Brain pericyte (primary cell): ENCODE measurements at places on chromosomes 1 and 21.

DNA sequence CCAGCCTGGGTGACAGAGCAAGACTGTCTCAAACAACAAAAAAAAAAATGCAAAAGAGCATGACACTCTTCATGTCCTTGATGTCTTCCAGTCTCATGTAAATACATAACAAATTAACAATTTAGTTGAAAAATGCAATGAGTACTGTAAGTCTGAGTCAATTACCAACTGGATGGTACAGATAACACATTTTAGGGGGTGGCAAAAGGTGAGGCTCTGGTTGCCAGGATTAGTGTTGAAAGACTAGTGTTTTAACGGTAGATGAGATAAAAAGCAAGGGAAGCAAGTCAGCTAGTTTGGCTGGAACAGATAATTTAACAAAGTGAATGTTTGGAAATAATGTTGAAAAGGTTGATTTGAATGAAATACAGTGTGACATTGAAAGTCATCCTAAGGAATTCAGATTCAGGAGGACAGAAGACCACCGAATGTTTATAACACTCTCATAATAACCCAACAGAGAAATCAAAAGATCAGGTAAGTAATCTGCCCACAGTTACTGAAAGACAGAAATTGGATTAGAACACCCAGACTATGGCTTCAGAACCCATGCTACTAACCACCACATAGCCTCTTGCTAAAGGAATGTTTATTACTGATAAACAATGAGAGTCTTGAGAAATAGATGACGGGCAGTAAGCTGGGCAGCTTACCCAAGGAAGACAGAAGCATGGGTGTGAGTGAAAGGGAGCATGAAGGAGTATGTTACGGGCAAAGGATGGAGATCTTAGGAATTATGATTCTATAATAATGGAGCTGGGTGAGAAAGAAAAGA lies 312.4 kb downstream of the HMCN1 start:
- DNase-seq = no peak

- DNase-seq = no peak
These were observed 16.4 kb downstream of the S100A7 start for GRCh38 chr1:153444078-153444477.

- DNase-seq = no peak
These were observed 33.4 kb upstream of the LRRC53 start for GRCh38 chr1:74545821-74546220.

DNA sequence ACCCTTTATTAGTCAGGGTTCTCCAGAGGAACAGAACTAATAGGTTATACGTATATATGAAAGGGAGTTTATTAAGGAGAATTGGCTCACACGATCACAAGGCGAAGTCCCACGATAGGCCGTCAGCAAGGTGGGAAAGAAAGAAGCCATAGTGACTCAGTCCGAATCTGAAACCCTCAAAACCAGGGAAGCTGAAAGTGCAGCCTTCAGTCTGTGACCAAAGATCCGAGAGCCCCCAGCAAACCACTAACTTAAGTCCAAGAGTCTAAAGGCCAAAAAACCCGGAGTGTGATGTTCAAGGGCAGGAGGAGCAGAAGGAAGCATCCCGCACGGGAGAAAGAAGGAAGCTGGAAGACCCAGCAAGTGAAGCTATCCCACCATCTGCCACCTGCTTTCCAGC lies 9.9 kb downstream of the IFNLR1 start:
- no peak for DNase-seq

DNA sequence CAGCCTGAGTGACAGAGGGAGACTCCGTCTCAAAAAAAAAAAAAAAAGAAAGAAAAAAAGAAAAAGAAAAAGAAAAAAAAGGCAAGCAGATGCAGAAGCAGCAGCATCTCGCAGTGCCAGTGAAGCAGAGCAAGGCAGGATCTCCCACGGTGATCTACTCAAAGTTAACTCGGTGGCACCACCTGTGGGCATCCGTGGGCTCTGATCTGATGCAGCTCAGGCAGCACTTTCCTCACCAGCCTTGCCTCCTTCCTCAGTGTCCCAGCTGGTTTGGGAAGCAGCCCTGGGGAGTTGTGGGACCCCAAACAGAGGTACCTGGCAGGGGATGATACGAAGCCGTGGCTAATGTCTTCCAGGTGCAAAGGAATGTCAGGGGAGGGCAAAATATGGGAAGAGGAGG lies 104.3 kb upstream of the KRTAP19-8 start:
- DNase-seq = no peak

- DNase-seq = no peak
These were observed 611.2 kb upstream of the ADGRL4 start for GRCh38 chr1:79617777-79618176.

DNA sequence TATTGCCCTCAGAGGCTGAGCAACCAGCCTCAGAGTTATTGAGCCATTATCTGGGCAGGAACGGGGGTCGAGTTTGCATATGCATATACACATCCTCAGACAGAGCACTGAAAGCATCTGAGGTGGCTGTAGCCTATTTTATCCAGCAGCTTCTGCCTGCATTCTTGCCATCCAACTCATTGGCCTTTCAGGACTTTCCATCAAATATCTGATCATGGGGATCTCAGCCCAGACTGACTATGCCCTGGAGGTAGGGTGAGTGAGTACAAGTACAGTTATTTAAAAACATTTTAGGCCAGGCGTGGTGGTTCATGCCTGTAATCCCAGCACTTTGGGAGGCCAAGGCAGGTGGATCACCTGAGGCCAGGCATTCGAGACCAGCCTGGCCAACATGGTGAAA lies 1.8 kb upstream of the MTF1 start:
- no peak for DNase-seq

- no peak for DNase-seq
These were observed 16.0 kb upstream of the TEKT2 start for GRCh38 chr1:36067871-36068270.

DNA sequence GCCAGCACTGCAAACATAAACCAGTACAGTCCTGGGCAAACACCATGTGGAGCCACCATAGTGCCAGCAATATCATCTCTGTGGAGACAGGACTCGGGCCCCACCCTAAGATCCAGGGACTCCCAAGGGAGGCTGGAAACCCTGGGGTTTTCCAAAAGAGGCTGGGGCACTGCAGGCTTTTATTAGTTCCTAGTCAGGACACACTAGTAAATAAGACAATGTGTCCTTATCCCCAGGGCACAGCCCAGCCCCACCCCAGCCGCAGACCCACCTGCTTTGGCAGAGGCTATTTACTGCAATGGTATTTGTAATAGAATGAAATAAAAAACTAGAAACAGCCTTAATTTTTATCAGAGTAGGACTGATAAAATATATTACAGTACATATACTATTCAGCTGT lies 486 bp upstream of the GJB3 start:
- no peak for DNase-seq

DNA sequence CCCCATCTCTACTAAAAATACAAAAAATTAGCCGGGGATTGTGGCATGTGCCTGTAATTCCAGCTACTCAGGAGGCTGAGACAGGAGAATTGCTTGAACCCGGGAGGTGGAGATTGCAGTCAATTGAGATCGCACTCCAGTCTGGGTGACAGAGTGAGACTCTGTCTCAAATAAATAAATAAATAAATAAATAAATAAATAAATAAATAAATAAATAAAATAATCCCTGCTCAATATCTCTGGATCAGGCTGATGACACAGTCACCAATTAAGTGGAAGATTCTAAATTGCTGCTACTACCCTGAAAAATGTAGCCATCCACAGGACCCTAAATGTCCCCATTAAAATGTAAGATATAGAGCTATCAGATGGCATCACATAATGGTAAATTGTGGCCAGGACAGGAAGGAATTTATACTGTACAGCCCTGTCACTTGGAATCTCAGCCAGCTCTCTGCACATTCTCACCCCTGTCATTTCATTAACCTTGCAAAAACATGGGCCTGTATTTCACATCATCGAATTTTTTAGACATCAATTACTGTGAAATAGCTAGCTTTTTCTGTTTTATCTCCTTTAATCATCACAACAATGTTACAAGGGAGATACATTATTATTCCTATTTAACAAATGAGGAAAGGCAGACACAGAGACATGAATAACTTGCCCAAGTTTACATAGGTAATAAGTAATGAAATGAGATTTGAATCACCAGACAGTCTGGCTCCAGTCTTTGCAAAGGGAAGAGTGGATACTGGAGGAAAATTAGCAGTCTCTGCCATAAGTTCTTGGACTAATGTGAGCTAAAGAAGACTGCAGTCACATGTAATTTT lies 56.7 kb upstream of the NTPCR start:
- no peak for DNase-seq

GRCh38 chr1:52455686-52456085 lies 51.3 kb downstream of the PRPF38A start:
- DNase-seq = no peak

DNA sequence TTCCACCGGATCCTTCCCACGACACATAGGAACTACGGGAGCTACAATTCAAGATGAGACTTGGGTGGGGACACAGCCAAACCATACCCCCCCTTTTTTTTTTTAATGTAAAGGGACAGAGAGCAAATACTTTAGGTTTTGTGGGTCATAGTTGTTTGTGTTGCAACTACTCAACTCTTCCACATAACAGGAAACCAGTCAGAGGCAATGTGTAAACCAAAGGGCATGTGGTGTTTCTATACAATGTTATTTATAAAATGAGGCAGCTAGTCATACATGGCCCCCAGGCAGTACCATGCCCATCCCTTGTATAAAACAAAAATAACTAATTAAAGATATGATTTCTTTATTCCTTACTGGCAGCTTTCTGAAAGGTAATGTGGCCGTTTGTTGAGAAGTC lies 845.4 kb upstream of the ADAMTS5 start:
- no peak for DNase-seq

- no peak for DNase-seq
These were observed 27.8 kb downstream of the ELK4 start for GRCh38 chr1:205604059-205604458.

GRCh38 chr1:28983509-28984310 lies 69.3 kb downstream of the EPB41 start:
- DNase-seq = no peak

GRCh38 chr1:208160259-208160819 lies 83.8 kb downstream of the PLXNA2 start:
- DNase-seq = no peak

DNA sequence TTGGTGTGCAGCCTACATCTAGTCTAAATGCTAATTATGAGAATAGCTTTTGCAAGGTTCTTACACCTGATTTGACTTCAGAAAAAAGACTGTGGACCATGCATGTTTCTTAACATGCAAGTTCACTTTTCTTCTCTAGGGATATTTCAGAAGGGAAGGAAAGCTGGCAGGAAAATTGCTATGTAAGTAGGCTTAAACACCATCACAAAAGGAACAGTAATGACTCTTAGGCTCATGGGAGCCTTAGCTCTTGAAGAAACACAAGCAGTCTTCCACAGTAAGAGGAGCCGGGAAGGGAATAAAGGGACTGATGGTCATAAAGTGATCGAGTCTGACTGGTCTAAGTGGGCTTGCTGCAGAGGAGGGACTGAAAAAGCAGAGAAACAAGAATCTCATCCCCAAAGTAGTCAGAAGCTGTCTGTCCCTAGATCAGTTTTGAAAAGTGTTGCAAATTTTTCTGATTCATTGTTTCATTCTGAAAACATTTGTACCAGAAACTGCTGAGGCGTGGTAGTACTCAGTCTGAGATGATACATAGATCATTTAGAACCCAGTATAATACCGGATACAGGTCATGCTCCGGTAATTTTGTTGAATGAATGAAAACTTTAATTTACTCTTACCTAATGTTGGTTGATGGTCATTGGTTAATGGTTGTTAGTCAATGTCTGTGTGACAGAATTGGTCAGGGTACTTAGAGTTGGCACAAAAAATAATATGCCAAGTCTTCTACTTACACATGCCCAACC lies 40.9 kb downstream of the SMYD2 start:
- no peak for DNase-seq

- DNase-seq = no peak
These were observed 57.2 kb downstream of the AGPAT3 start for GRCh38 chr21:43921979-43922945.

- DNase-seq = no peak
These were observed 11.4 kb downstream of the SLC45A3 start for GRCh38 chr1:205668951-205669340.

GRCh38 chr1:12124693-12125421 lies 41.9 kb upstream of the TNFRSF1B start:
- DNase-seq = peak; percentile 47

DNA sequence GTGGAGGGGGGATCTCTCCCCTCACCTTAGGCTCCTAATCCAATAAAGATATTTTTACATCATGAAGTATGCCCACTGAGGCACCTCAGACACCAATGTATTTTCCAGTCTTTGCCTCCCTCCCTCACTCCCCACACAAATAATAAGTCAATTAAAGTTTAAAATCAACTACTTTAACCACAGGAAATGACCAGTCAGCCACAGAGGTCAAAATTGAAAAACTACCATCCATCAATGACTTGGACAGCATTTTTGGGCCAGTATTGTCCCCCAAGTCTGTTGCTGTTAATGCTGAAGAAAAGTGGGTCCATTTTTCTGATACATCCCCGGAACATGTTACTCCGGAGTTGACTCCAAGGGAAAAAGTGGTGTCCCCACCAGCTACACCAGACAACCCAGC lies 70.6 kb upstream of the DYNLT5 start:
- no peak for DNase-seq

DNA sequence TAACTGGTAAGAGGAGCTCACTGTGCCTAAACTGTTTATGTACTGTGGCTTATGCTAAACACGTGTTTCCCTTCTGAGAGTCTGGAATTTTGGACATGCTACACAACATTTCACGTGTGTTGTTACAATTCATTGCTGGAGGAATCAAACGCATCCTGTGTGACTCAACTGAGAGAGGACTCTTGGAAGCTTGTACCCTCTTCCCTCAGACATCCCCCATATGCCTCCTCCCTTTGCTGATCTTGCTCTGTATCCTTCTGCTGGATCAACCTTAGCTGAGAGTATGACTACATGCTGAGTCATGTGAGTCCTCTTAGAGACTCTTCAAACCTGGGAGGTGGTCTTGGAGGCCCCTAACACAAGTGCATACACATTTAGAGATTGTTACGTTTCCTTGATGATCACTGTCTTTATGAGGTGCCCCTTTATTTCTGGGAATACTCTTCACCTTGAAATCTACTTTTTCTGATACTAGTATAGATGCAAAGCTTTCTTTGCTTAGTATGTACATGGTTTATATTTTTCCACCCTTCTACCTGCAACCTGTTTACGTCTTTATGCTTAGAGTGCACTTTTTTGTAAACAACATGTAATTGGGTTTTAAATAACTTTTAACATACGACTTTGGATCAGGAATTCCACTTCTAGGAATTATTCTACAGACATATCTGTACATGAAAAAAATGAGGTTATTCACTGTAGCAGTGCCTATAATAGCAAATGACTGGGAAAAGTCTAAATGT lies 8.7 kb downstream of the NPHP4 start:
- no peak for DNase-seq

DNA sequence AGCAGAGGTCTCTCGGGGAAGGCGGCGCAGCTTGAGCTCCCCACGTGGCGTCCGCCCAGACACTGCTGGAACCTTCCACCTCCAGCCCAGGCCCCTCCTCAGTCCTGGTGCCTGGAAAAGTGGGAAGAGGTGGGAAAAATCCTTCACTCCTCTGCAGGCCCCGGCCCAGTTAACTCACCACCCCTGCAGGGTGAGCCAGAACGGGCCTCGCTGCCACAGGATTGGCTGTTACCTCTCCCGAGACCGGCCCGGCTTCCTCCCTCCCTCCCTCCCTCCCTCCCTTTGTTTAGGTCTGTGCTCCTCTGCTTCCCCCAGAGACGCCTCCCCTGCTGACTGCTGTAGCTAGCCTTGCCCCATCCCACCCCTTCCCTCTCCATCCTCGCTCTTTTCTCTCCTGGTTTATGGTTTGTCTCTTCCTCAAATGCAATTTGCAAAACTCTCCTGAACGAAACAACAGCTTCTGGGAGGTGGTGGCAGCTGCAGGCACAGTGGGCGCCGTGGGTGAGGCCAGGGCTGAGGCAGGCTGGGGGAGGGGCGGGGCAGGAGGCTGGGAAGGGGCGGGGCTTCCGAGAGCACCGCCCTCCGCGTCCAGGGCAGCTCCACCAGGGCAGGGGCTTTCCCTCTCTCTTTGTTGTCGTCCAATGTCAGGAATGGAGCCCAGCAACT lies 6.5 kb downstream of the CAPN9 start:
- DNase-seq = no peak
